ENCODE measurements at places on chromosomes 12 and 14.

DNA sequence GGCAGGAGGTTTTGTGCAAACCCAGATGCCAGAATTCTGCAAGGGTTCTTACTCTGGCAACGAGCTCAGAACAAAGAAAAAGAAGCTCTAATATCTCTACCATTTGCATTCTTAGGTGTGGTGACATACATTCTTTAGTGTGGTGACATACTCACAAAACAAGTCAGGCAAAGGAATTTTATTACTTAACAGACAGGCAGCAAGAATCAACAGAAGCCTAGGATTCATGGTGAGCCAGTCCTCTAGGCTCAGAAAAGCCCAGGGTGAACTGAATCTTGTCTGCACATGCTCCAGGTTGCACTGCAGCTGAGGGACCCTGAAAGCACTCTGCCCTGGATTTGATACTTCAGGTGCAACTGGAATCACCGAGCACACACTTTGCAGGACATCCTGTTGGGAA is 122.4 kb upstream of the PTPRQ start:
- no peak for DNase-seq

- DNase-seq = peak; percentile 38
These were observed 1.4 kb upstream of the ABCD2 start for GRCh38 chr12:39620659-39621658.

DNA sequence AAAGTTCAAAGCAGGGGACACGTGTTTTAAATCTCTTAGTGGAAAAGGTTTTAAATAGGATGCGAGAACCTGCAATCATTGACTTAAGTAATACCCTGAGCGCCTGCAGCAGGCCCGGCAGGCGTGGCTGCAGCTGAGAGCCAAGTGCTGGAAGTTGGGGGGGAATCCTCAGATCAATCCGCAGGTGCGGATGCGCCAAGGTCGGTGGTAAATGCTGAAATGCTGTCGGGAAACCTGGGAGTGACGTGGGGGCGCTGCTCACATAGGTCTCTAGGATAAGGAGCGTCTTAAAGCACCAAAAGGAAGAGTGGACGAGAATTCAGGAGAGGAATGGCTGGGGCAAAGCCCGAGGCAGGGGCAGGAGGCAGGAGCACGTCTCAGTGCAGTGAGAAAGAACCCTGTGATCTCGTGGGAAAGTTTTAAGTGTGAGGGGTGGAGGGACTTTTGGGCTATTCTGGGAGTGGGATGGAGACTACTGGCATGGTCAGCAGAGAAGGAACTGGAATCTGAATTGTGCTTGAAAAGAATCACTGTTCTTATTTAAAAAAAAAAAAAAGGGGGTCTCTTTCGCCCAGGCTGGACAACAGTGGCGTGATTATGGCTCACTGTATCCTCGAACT is 883 bp upstream of the CDCA4 start:
- DNase-seq = no peak

GRCh38 chr14:52692248-52692962 is 3.0 kb downstream of the ERO1A start:
- no peak for DNase-seq

- no peak for DNase-seq
These were observed 87.3 kb upstream of the HECTD1 start for GRCh38 chr14:31294746-31295405.

- DNase-seq = no peak
These were observed 21.0 kb downstream of the WIF1 start for GRCh38 chr12:65100140-65100539.

DNA sequence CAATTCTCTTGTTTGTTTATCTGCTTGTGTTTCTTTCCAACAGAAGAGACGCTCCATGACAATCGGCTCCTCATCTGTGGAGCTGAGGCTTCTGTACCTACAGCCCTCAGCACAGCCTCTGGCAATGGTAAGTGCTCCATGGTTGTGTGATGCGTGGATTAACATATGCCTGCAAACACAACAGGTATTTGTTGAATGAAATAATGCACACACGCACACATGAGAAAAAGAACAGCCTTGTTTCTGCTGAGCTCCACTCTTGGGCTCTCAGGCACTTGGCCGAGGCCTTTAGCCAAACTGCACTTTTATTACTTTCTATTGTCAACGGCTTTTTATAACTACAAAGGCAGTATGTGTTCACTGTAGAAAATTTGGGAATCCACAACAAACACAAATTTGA is 120.4 kb upstream of the TMCC3 start:
- no peak for DNase-seq

- DNase-seq = no peak
These were observed 65.3 kb upstream of the C14orf180 start for GRCh38 chr14:104514156-104514848.

DNA sequence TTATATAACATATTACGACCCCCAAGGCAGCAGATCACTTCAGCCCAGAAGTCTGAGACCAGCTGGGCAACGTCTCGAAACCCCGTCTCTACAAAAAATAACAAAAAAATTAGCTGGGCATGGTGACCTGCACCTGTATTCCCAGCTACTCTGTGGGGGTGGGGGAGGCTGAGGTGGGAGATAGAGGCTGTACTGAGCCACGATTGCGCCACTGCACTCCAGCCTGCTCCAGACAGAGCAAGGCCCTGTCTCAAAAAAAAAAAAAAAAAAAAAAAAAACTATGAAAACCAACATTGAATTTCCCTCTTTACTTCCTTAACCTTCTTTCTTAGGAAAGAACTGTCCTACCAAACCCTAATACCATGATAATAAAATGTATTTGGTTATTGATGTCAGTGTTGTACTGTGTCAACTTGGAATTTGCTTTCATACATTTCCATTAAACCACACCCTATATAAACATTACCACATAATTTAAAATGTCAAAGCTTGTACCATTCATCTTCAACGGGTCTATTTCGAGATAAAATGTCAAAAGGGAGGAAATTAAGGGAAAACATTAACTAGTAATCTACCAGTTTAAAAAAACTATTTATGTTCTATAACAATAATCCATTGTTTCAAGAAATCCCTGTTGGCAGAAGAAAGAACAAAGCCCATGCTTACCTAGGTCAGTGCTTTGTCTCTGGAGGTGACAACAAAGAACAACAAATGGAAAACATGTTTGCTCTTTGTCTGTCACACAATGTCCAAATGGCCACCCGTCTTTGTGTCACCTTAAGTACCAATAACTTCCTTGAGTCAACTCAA is 17.4 kb downstream of the GALNT4 start:
- no peak for DNase-seq

- DNase-seq = no peak
These were observed 28.2 kb downstream of the DAD1 start for GRCh38 chr14:22560662-22561365.

DNA sequence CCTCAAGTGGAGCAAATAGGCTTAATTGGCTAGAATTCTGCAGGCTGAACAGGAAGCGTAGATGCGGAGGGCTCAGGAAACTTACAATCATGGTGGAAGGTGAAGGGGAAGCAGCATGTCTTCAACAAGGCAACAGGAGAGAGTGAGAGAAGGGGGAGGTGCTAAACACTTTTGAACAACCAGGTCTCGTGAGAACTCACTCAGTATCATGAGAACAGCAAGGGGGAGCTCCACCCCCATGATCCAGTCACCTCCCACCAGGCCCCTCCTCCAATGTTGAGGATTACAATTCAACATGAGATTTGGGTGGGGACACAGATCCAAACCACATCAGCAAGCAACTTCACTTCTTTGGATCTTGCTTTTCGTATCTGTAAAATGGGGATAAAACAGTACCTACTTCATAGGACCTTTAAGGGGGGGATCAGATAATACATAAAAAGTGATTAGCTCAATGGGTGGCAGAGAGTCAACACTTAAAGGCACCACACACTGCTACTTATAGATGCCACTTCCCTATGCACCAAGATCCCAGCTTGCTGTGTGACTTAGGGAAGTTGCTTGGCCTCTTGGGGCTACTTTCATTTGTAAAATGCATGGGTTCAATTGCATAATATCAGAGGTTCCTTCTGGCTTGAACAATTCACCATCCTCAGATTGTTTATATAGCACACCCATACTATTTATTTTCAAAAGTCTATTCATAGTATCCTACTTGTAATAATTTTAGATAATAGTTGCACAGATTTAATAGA is 184.8 kb upstream of the RPH3A start:
- DNase-seq = no peak

GRCh38 chr12:14473707-14474287 is 93.9 kb downstream of the PLBD1 start:
- DNase-seq = peak; percentile 34

Data from CD4-positive, CD25-positive, alpha-beta regulatory T cell (primary cell).